GM23248 (cell line): ENCODE measurements at places on chromosomes 3 and 15. TPM values are rescaled to one million over a fixed set of nuclear protein-coding genes. Genes with fewer than 3 reads are reported as not detected.

The ADAMTSL3 gene
- not detected in 2 replicates for total RNA-seq

The CYP1A2 gene
- total RNA-seq, result not detected in 2 replicates

The TRPM1 gene
- total RNA-seq, result not detected in 2 replicates

The CCR9 gene
- total RNA-seq, result not detected in 2 replicates

The CLDN11 gene
- total RNA-seq, result 81.9 and 95.9 TPM in 2 replicates

The IGSF11 gene
- total RNA-seq, result not detected in 2 replicates

The TTLL13 gene
- total RNA-seq, result not detected in 2 replicates

The FAM174B gene
- 1.9 and 4.4 TPM in 2 replicates for total RNA-seq

DNA sequence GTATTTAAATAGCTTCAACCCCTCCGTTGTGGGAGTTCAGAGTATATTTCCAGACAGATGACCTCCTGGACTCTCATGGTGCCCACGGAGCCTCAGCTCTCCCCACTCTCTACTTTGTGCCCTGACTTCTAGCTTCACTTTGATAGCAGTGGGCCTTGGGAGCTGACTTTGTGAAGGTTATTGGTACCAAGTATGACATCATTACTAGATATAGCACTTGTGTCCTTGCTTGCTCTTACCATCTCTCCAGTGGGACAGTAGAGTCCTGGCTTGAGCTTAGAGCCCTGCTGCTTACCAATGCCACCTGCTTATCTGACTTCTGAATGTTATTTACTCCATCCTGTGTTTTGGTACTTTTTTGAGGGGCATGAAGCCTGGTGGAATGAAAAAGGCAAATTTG is 53.4 kb downstream of the PPM1L start:
- H3K27me3 ChIP-seq, result no peaks in the 10 kb centered on the region
- no peak overlapping the region for H3K27ac ChIP-seq
- no peak for DNase-seq

DNA sequence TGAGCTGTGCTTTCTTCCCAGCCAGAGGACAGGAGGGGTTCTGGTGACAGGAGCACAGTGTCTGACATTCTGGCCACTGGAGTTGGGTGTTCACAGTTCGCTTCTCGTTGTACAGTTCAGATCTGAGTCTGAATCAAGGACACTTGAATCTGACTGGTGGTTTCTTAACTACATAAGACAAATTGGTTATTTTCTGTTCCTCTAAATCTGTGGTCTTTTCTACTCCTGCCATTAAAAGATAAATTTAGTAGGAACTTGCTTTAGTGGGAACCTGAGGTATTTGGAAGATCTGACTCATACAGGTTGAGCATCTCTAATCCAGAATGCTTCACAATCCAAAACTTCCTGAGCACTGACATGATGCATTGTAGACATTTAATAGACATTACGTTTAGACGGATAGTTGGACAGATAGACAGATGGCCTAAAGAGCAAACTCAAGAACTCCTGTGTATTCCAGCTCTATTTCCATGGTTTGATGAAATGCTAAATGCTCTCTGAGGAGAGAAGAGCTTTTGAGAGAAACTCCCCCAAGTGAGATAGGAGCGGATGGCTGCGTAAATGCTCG is 71.0 kb downstream of the CCK start:
- no peaks in the 10 kb centered on the region for H3K4me1 ChIP-seq
- H3K36me3 ChIP-seq, result peaks cover 50% of the 10 kb centered on the region
- H3K27me3 ChIP-seq, result no peaks in the 10 kb centered on the region
- H3K4me3 ChIP-seq, result no peak overlapping the region

- H3K36me3 ChIP-seq, result no peaks in the 10 kb centered on the region
- no peak overlapping the region for H3K4me3 ChIP-seq
- no peaks in the 10 kb centered on the region for H3K27me3 ChIP-seq
- H3K4me1 ChIP-seq, result peaks cover 46% of the 10 kb centered on the region
- DNase-seq, result no peak
Observed at GRCh38 chr15:62927196-62927595, 115.4 kb upstream of the TPM1 start.

GRCh38 chr3:71299160-71299559 is 284.4 kb downstream of the FOXP1 start:
- H3K36me3 ChIP-seq, result no peaks in the 10 kb centered on the region
- no peaks in the 10 kb centered on the region for H3K27me3 ChIP-seq
- H3K27ac ChIP-seq, result no peak overlapping the region
- no peaks in the 10 kb centered on the region for H3K4me1 ChIP-seq

- peak overlapping the region; percentile 35; the same call in 1 of the 2 replicates for H3K4me3 ChIP-seq
- DNase-seq, result peak; percentile 51
- H3K27me3 ChIP-seq, result peaks cover 51% of the 10 kb centered on the region
- H3K36me3 ChIP-seq, result no peaks in the 10 kb centered on the region
- H3K4me1 ChIP-seq, result no peaks in the 10 kb centered on the region
Observed at GRCh38 chr15:77819851-77820728, 187.4 kb upstream of the LINGO1 start.

DNA sequence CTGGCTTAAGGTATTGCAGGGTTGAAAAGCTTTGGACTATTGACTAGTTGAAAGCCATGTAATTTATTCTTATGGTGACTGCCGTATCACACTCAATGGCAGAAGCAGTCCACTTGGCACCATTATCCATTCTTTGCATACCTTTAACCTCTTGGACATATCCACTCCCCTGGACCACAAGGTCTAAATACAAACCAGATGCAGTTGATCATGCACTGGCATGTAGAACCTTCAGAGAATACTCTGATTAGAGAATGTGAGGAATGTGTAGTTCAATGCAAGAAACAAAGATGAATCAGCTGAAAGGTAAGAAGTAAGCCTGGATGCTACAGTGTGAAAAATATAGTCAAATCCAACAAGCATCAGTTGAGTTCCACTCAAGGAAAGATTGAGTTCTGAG is 93.1 kb downstream of the FRMD5 start:
- peak overlapping the region; percentile 44 for H3K4me3 ChIP-seq
- no peaks in the 10 kb centered on the region for H3K36me3 ChIP-seq
- no peaks in the 10 kb centered on the region for H3K27me3 ChIP-seq
- DNase-seq, result peak; percentile 57

DNA sequence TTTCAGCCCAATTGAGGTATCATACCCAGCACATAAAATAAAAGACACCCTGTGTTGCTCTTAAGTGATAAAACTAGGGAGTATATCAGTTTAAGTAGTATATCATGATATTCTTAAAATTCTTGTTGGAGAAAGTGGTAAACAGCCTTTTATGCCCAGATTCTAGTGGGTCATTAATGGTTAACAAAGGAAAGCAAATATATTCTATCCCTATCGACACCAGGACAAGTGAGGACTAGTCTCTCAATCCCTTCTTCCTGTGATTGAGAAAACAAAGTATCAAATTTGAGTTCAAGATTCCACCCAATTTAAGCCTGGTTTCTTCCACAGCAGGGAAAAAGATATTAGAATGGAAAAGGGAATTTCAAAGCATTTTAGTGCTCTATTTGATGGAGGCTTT is 142.4 kb upstream of the IL12A start:
- no peak overlapping the region for H3K4me3 ChIP-seq
- H3K27ac ChIP-seq, result no peak overlapping the region
- H3K4me1 ChIP-seq, result no peaks in the 10 kb centered on the region
- H3K27me3 ChIP-seq, result no peaks in the 10 kb centered on the region

DNA sequence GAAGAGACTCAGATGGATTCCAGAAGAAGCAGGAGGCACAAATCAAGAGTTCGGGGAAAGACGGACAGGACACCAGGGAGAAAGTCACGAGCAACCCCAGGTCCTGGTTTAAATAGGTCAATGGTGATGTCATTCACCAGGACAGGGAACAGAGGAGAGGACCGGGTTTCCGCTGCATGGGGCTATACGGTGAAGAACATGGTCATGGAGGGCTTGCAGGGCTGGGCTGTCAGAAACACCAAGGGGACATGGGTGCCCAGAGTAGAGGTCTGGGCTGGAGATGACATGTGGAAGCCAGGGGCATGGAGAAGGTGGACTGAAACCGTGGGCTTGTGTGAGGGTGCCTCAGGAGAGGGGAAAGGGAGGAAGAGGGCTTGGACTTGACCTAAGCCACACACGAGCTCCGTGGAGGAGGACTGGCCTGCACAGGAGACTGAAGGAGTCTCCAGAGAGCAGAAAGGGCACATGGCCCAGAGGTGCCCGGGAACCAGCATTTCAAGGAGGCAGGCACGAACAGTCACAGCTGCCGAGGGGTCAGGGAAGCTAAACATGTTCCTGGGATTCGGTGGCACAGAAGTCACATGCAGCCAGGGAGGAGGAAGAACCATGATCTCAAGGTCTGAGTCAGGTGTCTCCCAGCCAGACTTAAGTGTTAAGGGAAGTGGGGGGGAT is 54.2 kb upstream of the RPL32 start:
- H3K27me3 ChIP-seq, result no peaks in the 10 kb centered on the region
- DNase-seq, result peak; percentile 36
- no peaks in the 10 kb centered on the region for H3K36me3 ChIP-seq
- H3K27ac ChIP-seq, result no peak overlapping the region
- H3K4me1 ChIP-seq, result no peaks in the 10 kb centered on the region
- no peak overlapping the region for H3K4me3 ChIP-seq

- peak overlapping the region; percentile 48 for H3K4me3 ChIP-seq
- peak; percentile 95 for DNase-seq
- peaks cover 62% of the 10 kb centered on the region for H3K4me1 ChIP-seq
- peak overlapping the region; percentile 99 for H3K27ac ChIP-seq
Observed at GRCh38 chr3:39146611-39147591, 6.5 kb downstream of the CSRNP1 start.

GRCh38 chr3:85182975-85183752 is 224.4 kb downstream of the CADM2 start:
- H3K36me3 ChIP-seq, result no peaks in the 10 kb centered on the region
- H3K4me1 ChIP-seq, result no peaks in the 10 kb centered on the region
- no peaks in the 10 kb centered on the region for H3K27me3 ChIP-seq
- DNase-seq, result no peak

DNA sequence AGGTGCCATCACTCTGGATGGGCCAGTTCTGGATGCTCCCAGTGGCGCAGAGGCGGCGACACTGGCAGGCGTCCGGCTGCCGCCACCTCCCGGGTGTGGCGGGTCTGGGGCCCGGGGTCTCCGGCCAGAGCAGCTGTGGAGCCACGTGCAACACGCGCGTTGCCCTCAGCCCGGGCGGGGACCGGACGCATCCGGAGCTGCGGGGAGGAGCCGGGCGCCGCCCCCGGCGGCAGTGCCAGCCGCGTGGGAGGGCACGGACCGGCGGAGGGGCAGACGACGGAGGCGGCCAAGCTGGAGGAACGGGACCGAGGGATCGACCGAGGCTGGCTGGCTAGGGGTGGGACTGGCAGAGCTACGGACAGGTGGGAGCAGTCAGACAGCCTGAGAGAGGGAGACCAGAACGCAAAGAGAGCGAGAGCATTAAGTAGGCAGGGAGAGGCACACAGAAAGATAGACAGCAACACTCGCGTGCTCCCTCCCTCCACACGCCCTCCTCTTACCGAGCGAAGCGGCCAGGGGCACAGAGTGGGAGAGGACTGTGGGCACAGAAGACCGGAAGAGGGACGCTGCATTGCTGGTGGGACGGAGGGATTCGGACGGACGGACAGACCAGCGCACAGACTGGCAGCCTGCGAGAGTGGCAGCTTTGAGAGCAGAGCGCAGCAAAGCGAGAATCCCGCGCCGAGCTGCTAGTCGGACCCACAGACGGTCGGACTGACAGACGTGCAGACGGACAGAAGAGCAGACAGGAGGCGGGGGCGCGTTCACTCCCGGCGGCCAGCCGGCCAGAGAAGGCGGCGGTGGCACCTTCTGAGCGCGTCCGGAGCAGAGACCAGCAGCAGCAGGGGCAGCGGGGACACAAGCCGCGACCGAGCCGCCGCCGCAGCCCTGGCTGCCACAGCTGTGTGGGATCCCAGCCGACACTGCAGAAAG is at the start of gene ARPP21:
ARPP21 (plus strand) TSS at position 272 of the 933 bp plus-strand sequence. CDS start 42,227 bp downstream, outside the sequence.
- H3K27ac ChIP-seq, result no peak within 1 kb of the TSS
- DNase-seq, result no peak
- H3K27me3 ChIP-seq, result peaks cover 9% of the 10 kb centered on the region; the same call in 1 of the 2 replicates

GRCh38 chr3:170055209-170055608 is 17.4 kb downstream of the GPR160 start:
- no peak overlapping the region for H3K4me3 ChIP-seq
- peak; percentile 57 for DNase-seq
- no peaks in the 10 kb centered on the region for H3K27me3 ChIP-seq
- no peaks in the 10 kb centered on the region for H3K4me1 ChIP-seq
- no peaks in the 10 kb centered on the region for H3K36me3 ChIP-seq

GRCh38 chr3:55183201-55183600 is 255.3 kb upstream of the LRTM1 start:
- no peak for DNase-seq
- no peaks in the 10 kb centered on the region for H3K27me3 ChIP-seq
- peaks cover 36% of the 10 kb centered on the region for H3K4me1 ChIP-seq
- H3K27ac ChIP-seq, result no peak overlapping the region
- H3K4me3 ChIP-seq, result no peak overlapping the region
- H3K36me3 ChIP-seq, result no peaks in the 10 kb centered on the region

GRCh38 chr3:22928216-22929110 is 274.7 kb upstream of the UBE2E2 start:
- no peaks in the 10 kb centered on the region; the same call in 1 of the 2 replicates for H3K27me3 ChIP-seq
- no peaks in the 10 kb centered on the region for H3K36me3 ChIP-seq
- H3K4me3 ChIP-seq, result no peak overlapping the region

- H3K27me3 ChIP-seq, result no peaks in the 10 kb centered on the region
- no peak overlapping the region for H3K4me3 ChIP-seq
- 0 out of 2 replicates have a peak overlapping the region, but pooled peaks have one; percentile 16 for H3K27ac ChIP-seq
- peaks cover 35% of the 10 kb centered on the region for H3K36me3 ChIP-seq
Observed at GRCh38 chr3:130979117-130979516, 47.5 kb downstream of the ASTE1 start.

DNA sequence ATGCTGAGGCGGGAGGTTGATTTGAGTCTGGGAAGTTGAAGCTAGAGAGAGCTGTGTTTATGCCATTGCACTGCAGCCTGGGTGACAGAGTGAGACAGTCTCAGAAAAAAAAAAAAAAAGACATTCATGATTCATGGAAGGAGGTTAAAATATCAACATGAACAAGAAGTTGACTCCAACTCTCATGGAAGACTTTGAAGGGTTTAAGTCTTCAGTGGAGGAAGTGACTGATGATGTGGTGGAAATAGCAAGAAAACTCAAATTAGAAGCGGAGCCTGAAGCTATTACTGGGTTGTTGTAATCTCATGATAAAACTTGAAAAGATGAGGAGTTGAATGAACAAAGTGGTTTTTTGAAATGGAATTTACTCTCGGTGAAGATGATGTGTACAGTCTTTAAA is 491.8 kb downstream of the SQOR start:
- peak; percentile 30 for DNase-seq
- no peaks in the 10 kb centered on the region for H3K36me3 ChIP-seq
- H3K4me1 ChIP-seq, result no peaks in the 10 kb centered on the region

- H3K36me3 ChIP-seq, result peaks cover 24% of the 10 kb centered on the region; the same call in 1 of the 2 replicates
- no peak overlapping the region for H3K27ac ChIP-seq
- no peaks in the 10 kb centered on the region for H3K27me3 ChIP-seq
- DNase-seq, result no peak
- H3K4me3 ChIP-seq, result no peak overlapping the region
- peaks cover 12% of the 10 kb centered on the region for H3K4me1 ChIP-seq
Observed at GRCh38 chr3:43349716-43350115, 63.4 kb downstream of the SNRK start.

GRCh38 chr3:51997935-51998596 is 2.4 kb upstream of the RPL29 start:
- peaks cover 8% of the 10 kb centered on the region for H3K4me1 ChIP-seq
- no peak overlapping the region for H3K4me3 ChIP-seq
- H3K36me3 ChIP-seq, result peaks cover 13% of the 10 kb centered on the region; the same call in 1 of the 2 replicates
- no peak overlapping the region for H3K27ac ChIP-seq
- no peak for DNase-seq
